ENCODE measurements at places on chromosomes 7 and 10.

DNA sequence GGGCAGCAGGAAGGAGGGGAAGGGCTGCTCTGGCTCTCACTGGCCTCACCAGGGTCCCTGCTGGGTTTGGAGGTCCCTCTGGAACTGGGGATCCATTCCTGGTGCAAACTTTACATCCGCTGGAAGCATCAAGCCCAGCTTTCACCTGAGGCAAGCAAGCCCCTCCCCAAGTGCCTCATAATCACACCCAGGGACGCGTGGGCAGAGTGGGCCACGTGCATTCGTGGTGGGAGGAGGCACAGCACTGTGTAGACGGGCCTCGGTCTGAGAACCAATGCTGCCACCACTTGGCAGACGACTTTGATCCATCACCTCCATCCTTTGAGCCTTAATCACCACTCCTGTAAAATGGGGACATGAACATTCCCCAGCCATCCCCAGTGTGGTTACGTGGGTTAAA, 74.1 kb downstream of the VWA2 start:
- no peak for ATAC-seq

DNA sequence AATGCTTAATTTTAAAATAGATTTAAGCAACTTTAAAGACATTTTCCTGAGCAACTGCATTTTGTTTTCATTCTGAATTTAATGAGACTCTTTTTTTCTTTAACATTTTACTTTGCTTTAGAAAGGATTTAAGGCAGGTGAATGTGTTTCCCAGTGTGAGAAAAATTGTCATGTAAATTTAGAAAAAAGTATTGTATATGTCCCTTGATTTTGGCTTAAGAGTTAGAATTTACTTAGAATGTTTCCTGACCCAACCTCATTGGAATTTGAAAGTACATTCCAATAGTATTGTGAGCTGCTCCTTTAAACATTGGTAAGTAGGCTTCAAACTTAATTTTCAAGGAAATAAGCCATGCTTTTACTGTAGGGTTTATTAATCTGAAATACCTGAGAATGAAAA, 110.2 kb downstream of the PTEN start:
- ATAC-seq, result no peak

- peak; percentile 80 for ATAC-seq
These were observed 45.3 kb upstream of the PIK3AP1 start for GRCh38 chr10:96765406-96766240.

DNA sequence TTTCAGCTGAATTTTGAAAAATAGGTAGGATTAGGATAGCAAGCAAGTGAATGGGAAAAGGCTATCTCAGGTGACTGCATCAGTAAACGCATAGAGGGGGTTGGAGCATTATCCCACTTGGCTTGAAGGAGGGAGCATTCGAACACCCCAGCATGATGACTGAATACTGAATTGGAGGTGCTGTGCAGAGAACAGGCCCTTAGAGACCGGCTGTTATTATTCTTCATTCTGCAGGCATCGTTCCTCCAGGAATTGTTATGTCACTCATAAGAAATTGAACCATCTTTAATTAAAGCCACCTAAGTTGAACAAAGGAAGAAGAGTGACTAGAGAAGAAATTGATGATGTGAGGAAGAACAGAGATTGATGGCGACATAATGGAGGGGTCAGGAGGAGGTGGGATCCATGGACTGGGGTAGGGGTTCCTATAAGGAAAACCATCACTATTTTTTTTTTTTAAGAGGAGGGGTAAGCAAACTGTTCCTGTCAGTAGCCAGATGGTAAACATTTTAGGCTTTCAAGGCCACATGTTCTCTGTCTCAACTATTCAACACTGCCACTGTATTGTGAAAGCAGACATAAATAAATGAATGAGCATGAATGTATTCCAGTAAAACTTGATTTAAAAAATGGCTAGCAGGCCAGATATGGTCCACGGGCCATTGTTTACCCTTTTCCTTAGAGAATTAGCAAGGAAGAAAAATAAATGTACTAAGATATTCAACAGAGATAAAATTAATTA, 264.7 kb upstream of the TAC1 start:
- ATAC-seq, result no peak

GRCh38 chr7:117176206-117176605, 146.7 kb downstream of the WNT2 start:
- no peak for ATAC-seq

DNA sequence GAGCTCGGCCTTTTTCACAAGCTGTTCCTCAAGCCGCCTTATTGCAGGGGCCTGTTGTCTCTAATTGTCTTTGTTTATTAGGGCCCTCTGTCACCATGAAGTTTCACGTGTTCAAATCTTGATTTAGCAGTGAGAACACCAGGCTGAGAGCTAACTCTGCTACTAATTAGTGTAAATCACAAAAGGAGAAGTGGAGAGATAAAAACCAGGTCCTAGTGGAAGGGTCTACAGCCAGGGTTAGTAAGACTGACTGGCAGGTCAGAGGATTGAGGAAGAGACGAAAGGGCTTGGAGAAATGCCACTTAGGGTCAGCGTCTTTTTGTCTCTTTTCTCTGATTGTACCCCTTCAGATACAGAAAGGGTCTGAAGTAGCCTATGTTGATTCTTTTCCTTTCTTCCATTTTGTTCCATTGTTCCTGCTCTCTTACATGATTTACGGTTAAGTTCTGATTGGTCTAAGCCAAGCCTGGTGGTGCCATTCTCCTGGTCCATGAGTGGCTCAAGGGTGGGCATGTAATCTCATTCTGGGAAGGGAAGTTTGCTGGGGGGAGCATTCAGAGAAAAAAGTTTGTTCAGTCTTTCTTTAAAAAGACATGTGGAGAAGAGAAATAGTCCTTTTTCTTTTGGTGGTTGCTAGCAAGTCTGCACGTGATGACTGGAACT, 21.3 kb downstream of the SSMEM1 start:
- ATAC-seq, result peak; percentile 24

DNA sequence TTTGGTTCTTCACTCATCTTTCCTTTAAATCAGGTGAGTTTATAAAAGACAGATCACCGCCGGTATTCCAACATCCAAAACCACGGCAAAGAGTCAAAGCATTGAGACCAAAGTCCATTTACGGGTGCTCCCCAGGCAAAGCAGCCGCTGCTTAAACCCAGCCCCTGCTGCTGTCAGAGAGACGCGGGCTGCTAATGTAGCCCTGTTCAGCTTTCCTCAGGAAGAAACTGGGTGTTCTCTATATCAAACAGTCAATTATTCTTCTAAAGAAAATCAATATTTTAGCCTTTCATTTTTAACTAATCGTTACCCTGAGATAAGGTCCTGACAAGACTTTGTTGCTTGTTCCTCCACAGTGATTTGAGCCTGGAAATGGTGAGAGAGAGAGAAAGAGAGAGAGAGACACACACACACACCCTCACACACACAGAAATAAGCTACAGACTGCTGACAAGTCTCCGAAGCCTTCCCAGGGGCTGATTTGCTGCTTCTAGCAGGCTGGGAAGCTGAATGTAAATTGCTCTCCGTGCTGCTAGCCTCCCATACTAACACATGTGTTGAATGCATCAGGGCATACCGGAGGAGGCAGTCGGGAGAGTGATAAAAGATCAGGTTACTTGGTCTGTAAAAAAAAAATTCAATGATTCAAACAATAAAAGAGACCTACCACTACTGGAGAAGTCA, 183.0 kb upstream of the ANK3 start:
- ATAC-seq, result peak; percentile 91

GRCh38 chr10:1117651-1118050, 61.5 kb downstream of the WDR37 start:
- no peak for ATAC-seq

- no peak for ATAC-seq
These were observed 53.5 kb downstream of the JMJD1C start for GRCh38 chr10:63412304-63412703.

DNA sequence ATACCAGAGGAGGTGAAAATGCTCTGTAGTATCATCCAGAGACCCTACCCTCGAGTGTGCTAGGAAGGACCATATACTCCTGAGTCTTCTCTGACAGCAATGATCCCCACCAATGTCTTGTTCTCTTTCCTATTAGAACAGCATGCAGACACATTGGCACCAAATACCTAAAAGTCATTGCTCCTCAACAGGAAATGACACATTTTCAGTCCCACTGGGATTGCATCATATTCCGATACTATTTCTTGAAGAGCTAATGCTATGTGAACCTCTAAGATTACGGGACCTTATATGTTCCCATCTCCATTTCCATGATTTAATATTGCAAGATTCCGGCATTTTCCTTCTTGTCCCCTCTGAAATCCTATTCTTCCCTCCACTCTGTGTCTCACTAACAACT, 177.4 kb downstream of the NRP1 start:
- ATAC-seq, result no peak

GRCh38 chr7:75667938-75668337, 70.8 kb downstream of the HIP1 start:
- no peak for ATAC-seq

- ATAC-seq, result no peak
These were observed 667.1 kb upstream of the LRRTM3 start for GRCh38 chr10:66258693-66259092.

GRCh38 chr7:92044148-92044547, 90.1 kb downstream of the CYP51A1 start:
- no peak for ATAC-seq

- no peak for ATAC-seq
These were observed 417.7 kb upstream of the CELF2 start for GRCh38 chr10:10600004-10600403.

GRCh38 chr10:27805180-27805579, 59.6 kb upstream of the MKX start:
- ATAC-seq, result no peak

DNA sequence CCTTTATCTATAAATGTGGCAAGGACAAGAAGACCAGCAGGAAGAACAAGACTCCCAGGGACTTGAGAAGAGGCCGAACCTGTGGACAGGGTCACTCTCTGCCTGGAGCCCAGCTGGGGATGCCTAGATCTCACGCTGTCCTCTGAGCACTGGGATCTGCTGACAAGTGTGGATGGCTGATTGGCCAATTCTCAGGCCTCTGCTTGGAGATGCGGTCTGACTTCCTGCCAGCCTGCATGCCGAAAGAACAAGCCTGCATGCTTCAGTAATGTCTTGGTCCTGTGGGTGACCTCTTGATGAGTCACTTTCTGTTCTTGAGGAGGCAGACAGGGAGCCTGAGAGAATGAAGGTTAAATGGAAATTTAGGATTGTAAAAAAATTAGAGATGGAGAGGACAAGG, 84.7 kb downstream of the TMEM178B start:
- peak; percentile 72 for ATAC-seq

- ATAC-seq, result no peak
These were observed 95.3 kb downstream of the LRRC4 start for GRCh38 chr7:127935847-127936376.

- ATAC-seq, result peak; percentile 5
These were observed at the start of gene CXCL12 for GRCh38 chr10:44385026-44385695. Gene CXCL12, minus strand, starts transcription at chr10:44385097. Its CDS starts 92 bp downstream, at chr10:44385005.

GRCh38 chr7:38723327-38723726, 92.2 kb upstream of the AMPH start:
- ATAC-seq, result no peak

DNA sequence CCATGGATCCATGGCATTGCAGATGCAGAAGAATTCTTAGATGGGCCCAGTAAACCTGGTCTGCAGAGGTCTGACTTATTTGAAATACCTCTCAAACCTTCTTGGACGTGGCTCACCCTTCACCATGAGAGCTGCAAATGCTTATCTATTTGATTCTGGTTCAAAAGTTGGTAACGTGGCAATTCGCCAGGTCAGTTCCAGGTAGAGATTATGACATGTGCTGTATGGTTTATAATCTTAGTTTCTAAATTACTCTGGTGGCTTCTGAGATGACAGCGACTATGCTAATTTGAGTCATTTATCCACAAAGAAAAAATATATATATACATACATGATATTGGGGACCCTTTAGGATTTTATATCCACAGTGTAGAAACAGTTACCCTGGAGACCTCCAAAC, 68.8 kb downstream of the NRP1 start:
- no peak for ATAC-seq

DNA sequence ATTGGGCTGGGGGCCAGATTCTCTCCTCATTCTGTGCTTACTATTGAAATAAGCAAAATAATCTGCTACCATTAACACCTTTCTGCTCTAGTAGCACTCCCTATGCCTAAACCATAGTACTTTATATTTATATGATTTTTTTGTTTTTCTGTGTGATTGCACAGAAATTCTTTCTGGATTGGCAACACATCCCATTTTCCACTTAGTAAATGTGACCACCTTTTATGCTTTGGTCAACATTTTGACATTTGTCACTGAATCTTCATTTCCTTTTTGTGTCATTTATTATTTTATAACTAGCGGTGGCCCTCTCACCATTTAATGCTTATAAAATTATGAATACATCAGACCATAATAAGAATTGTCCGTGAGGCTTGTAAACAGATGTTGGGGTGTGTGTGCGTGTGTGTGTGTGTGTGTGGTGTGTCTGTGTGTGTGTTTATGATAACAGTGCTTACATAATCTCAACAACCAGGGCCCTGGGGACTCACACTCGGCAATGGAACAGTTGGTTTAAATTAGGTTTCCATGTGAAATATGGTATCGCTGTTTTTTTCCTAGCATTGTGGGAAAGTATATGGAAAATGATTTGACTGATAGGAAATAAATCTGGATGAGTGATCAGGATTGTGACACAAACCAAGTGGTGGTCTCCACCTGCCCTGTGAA, 138.9 kb downstream of the NOC3L start:
- ATAC-seq, result no peak

DNA sequence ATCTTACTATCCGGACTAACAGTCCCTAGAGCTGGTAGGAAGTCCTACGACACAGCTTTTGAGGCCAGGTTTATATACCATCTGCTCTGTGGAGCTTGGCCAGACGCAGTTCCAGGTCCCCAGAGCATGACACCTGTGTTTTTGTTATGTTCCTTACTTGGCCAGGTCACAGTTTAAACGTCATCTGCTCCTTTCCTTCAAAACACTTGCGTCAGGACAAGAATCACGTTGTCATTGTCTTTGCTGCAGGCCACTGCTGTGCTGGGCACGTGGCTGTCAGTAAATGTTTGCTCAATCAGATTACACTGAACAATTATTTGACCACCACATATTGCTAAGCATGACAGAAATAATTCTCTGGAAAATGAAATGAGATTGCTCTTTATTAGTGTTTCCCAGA, 23.9 kb downstream of the SLC18A2 start:
- no peak for ATAC-seq

DNA sequence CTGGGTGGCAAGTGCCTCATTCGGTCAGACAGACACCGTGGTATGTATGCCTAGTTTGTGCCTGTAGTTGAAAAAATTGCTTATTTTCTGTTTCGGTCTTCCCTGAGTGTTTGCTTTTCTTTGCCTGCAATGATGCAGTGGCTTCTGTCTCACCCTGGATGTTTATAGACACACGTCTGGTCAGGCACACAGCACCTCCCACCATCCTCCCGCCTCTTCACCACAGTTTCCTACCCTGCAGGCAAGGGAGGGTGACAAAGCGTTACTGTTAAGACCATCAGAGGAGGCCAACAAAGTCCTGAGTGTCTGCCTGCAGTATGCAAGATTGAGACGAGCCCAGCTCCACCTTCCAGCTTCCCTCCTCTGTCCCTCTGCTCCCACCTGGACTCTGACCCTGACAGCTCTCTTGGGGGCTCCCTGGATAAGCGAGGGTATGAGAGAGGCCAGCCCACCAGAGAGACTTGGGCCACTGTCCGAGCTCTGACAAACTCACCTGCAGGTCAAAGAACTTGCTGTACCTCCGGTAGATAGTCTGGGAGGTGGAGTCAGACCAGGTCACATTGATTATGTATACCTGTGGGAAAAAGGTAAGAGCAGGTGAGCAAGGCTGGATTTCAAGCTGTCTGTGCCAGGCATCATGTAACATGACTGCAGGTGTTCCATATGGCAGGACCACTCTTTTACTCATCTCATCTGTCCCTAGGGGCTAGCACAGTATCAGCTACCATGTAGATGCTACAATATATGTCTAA, 54.4 kb downstream of the SH3PXD2A start:
- no peak for ATAC-seq
